Activated T-cell treated with anti-CD3 and anti-CD28 coated beads, Interleukin-2, amount 50 U/mL, for 4 hours (primary cell): ENCODE measurements at places on chromosomes 12 and 14.

- DNase-seq: no peak
These were observed 19.1 kb upstream of the RAD52 start for GRCh38 chr12:968545-968944.

GRCh38 chr12:27657296-27657695 lies 39.0 kb upstream of the REP15 start:
- DNase-seq: no peak

GRCh38 chr12:7959701-7960121 lies 23.7 kb upstream of the SLC2A3 start:
- no peak for DNase-seq

DNA sequence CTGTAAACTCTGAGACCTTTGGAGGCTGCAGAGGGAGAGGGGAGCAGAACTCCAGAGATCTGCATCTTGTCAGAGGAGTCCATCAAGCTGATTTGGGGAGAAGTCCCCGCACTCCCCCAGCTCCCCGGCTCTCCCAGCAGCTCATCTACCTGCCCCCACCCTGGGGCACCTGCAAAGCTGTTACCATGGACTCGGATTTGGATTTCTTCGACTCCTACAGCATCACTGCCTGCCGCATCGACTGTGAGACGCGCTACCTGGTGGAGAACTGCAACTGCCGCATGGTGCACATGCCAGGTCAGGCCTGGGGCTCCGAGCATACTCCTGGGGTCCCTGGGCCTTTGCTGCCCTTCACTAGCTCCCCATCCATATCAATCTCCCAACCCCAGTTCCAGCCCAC lies 6.9 kb upstream of the SMARCD1 start:
- DNase-seq: no peak

GRCh38 chr14:47744155-47744554 lies 68.8 kb upstream of the MDGA2 start:
- DNase-seq: no peak

- no peak for DNase-seq
These were observed 275.8 kb downstream of the SLC6A15 start for GRCh38 chr12:84636801-84637290.

- no peak for DNase-seq
These were observed 90.2 kb upstream of the HECTD1 start for GRCh38 chr14:31297701-31298344.

GRCh38 chr14:30005114-30005808 lies 77.6 kb upstream of the PRKD1 start:
- DNase-seq: no peak

DNA sequence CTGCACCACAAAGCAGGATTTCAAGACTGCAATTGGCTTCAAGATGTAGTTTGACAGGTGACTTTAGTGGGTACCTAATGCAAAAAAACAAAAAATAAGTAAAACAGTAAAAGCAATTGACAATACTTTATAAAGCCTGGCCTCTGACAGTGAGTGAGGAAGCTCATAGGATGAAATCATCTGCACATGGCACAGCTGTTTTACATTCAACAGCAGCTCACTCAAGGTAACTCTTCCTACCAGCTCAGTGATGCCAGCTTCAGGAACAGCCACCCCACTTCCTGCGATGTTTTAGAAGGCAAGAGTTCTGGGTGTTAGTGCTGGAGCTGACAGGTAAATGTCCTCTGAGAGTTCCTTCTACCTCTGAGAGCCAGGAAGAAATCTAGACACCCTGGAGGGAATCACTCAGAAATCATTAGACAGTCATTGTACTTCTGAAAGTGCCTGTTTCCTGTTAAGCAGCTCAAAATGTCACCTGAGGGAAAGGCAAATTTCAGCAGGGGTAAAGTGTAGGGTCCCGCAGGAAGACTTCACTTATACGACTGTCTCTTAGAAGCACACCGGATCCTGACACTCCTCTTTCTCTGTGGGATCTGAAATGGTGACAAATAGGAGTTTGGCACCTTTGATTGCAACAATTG lies 99.9 kb downstream of the FOXN3 start:
- no peak for DNase-seq

DNA sequence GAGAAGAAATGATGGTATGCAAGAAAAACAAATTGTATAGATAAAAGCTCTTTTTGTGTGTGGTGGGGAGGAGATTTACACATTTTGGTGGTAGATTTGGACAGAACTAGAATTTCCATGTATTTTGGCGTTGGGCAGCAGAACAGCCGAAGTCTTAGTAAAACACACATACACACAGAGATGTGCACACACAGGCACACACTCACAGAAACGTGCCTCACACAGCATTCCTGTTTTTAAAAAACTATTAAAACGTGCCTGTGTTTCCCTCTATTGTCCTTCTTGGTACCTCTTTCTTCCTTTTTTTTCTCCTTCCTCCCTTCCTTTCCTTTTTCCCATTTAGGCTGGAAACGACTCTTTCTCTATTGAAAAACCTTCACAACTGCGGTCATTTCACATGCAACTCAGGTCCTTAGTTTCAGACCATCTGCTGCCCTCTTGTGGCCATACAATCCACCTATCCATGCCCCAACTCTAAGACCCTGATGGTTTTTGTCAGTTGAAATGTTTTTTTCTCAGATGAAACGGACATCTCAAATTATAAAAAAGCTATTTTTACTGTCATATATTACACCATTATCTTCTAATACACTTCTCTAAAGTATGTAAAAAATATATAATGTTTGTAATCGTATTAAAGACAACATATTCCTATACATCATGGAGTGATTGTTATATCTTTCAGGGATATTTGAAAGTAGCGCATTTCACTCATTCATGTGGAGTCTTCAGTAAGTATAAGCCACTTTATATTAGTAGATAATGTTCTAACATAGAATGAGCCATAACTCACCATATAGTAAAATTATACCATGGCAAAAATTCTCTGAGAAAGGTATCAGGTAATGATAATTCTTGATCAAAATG lies 386.7 kb upstream of the NOVA1 start:
- no peak for DNase-seq

GRCh38 chr12:57215065-57215464 lies 1.5 kb upstream of the NXPH4 start:
- no peak for DNase-seq

- no peak for DNase-seq
These were observed 106.1 kb upstream of the PLXNC1 start for GRCh38 chr12:94042321-94042720.

- no peak for DNase-seq
These were observed 249.4 kb downstream of the ZFP36L1 start for GRCh38 chr14:68543516-68543915.

GRCh38 chr12:54486173-54486867 lies 11.2 kb upstream of the NCKAP1L start:
- no peak for DNase-seq

DNA sequence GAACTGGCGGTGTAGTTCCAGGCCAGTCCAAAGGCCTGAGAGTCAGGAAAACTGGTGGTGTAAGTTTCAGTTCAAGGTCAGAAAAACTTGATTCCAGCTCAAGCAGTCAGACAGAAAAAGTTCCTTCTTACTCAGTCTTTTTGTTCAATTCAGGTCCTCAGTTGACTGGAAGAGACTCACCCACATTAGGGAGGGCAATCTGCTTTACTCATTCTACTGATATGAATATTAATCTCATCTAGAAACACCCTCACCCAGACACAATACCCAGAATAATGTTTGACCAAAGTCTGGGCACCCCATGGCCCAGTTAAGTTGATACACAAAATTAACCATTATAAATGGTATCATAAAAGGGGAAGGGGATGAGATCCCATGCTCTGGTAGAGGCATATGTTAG lies 50.1 kb upstream of the LTA4H start:
- no peak for DNase-seq

- peak; percentile 21 for DNase-seq
These were observed 113.4 kb downstream of the CRADD start for GRCh38 chr12:93790472-93791152.

- DNase-seq: no peak
These were observed 28.1 kb downstream of the TMEM116 start for GRCh38 chr12:111984820-111985219.

GRCh38 chr14:28375295-28375694 lies 391.3 kb upstream of the FOXG1 start:
- no peak for DNase-seq

DNA sequence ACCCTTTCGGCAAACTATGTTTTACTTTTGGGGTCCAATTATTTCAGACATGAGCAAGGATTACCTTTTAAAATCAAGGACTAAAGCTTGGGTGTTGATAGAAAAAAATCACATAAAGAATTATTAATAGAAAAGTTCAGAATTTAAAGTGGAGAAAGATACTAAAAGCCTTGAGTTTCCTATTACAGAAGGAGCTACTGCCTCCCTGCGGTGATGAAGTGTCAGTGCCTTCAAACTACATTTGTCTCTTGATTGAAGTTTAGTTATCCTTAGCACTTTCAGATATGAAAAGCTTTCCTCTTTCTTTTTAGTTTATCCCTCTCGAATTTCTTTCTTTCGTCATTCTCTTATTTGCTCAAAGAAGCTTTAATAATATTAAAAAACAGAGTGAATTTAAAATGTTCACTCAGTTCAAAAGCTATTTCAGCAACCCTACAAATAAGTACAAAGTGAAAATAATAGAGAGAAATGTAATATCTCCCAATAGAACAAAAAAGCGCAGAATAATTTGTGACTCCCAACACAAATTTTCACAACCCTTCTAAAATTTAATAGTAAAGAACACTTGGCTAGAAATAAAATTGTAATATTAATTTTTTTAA lies 87.6 kb downstream of the SEC23A start:
- DNase-seq: no peak

GRCh38 chr12:126570566-126570965 lies 1505.3 kb downstream of the AACS start:
- no peak for DNase-seq

DNA sequence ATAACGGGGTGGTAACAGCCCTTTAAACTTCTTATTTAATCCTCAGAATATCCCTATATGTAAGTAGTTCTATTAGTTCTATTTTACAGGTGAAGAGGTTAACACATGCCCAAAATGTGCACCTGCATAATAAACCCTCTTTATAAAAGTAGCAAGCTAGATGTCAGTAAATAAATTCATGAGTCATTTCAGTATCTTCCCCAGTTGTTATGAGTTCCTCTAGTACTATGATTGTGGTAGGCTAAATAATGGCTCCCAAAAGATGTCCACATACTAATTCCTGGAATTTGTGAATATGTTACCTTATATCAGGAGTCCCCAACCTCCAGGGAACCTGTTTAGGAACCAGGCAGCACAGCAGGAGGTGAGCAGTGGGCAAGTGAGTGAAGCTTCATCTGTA lies 106.5 kb downstream of the TMTC3 start:
- no peak for DNase-seq

- no peak for DNase-seq
These were observed 4.4 kb downstream of the KRT76 start for GRCh38 chr12:52772772-52773171.

GRCh38 chr12:57694459-57695019 lies 607 bp downstream of the OS9 start:
- DNase-seq: no peak

- no peak for DNase-seq
These were observed 81.0 kb upstream of the SCAF11 start for GRCh38 chr12:46071335-46071734.

DNA sequence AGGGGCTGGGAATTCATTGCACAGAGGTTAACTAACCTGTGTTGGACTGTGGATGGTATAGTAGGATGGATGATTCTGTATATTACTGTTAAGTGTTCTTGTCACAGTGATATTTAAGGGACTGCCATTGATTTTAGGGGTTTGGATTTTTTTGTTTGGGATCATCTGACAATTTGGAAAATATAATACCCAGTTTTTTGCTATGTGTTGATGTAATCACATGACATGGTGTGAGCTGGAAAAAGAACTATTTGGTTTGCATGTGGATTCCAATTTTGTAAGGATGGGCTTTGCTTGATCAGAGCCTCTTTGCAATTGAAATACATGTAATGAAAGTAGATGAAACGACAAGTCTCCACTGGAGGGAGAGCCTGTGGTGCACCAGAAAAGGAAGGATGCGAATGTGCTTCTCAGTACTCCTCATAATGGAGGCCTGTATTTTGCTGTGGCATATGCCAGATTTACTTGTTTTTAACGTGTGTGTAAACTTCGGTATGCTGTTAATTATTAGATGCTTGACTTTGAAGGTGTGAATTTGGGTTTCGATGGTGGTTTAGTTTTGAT lies 2.7 kb downstream of the DYRK2 start:
- DNase-seq: peak; percentile 16

GRCh38 chr12:78146365-78146772 lies 315.7 kb downstream of the NAV3 start:
- no peak for DNase-seq

DNA sequence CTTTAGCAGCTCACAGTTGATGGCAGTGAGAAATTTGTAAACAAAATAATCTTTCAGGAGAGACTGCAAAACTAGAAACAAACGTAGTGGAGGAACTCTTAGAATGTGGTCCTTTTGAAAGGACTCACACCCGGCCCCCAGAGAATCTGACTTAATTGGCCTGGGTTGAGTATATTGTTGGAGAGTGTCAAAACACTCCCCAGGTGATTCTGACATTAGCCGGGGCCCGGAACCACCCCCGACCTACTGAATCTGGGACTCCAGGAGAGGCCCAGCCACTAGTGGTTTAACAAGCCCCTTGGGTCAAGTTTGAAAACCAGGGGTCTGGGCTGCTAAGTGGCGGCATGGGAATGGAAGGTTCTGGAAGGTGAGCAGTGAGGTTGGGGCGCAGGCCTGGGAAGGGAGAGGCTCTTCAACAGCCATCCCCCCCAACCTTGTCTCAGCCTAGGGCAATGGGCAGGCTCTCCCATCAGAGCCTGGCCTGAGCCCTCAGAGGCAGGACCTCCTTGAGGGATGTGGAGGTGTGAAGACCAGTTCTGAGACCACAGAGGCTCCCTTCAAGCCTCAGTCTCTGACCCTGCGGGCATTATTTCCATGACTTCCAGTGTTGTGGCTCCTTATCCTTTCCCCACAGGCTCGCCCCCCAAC lies 1.1 kb upstream of the ELK3 start:
- no peak for DNase-seq

- DNase-seq: no peak
These were observed 92.7 kb downstream of the LRRC74A start for GRCh38 chr14:76918782-76919394.

DNA sequence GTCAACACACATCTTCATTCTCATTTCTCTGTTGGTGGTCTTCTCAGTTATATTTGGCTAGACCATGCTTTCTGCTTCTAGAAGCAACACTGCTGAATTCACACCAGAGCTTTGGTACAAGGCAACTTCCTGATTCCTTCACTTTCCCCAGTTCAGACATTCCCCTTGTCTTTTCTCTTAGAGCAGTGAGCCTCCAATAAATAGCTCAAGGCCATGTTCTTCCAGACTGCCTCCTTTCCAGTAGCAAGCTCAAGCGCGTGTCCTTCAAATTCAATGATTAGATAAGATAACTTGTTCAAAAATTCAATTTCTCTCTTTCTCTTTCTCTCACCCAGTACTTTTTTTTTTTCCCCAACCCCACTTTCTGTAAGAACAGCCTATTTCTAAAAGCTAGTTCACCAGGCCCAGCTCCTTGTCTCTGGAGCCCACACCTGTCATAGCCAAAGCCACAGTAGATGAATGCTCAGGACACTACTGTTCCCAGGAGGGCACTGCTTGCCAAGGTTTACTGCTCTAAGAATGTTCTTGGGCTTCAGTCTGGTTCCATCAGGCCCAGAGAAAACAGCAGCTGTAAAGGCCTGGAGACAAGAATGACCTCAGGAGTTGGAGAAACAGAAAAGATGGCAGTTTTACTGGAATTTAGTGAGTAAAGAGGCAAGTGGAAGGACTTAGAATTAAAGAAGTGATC lies 17.7 kb downstream of the TBK1 start:
- no peak for DNase-seq
